Bladder microvascular endothelial cell (primary cell): ENCODE measurements at places on chromosomes 2 and 18. TPM values are rescaled to one million over a fixed set of nuclear protein-coding genes. Genes with fewer than 3 reads are reported as not detected.

FOXI3 gene
- total RNA-seq, result not detected in 2 replicates

CD28 gene
- under 0.01 TPM in 1 of 2 replicates, not detected in the other for total RNA-seq

GPATCH11 gene
- 4.0 and 7.7 TPM in 2 replicates for total RNA-seq

ASAP2 gene
- total RNA-seq, result 28.7 and 52.2 TPM in 2 replicates

ESPNL gene
- total RNA-seq, result not detected in 2 replicates

GALNT14 gene
- total RNA-seq, result 0.13 and 0.32 TPM in 2 replicates

TXNL4A gene
- 38.7 and 74.1 TPM in 2 replicates for total RNA-seq

NYAP2 gene
- total RNA-seq, result not detected in 2 replicates

POTEC gene
- total RNA-seq, result not detected in 2 replicates

SERPINB7 gene
- total RNA-seq, result 0.16 TPM in 1 of 2 replicates, not detected in the other

IL36G gene
- not detected in 2 replicates for total RNA-seq

SLC38A11 gene
- total RNA-seq, result not detected in 2 replicates

CRACDL gene
- 2.9 and 6.5 TPM in 2 replicates for total RNA-seq

ID2 gene
- 18.1 and 41.0 TPM in 2 replicates for total RNA-seq

KIF1A gene
- 0.44 TPM in 1 of 2 replicates, not detected in the other for total RNA-seq

MBP gene
- 0.97 and 3.8 TPM in 2 replicates for total RNA-seq

AQP12A gene
- total RNA-seq, result not detected in 2 replicates

OR6B3 gene
- not detected in 2 replicates for total RNA-seq

CCDC68 gene
- 0.49 and 0.63 TPM in 2 replicates for total RNA-seq

BOK gene
- total RNA-seq, result 34.8 and 102 TPM in 2 replicates

PDCD1 gene
- not detected in 2 replicates for total RNA-seq

DQX1 gene
- 0.16 TPM in 1 of 2 replicates, not detected in the other for total RNA-seq

CDH2 gene
- total RNA-seq, result 4.7 and 17.4 TPM in 2 replicates

RBKS gene
- 1.2 and 1.3 TPM in 2 replicates for total RNA-seq

GPR75 gene
- 0.65 and 3.5 TPM in 2 replicates for total RNA-seq

BCL11A gene
- under 0.01 and 1.1 TPM in 2 replicates for total RNA-seq

C2orf66 gene
- 0.06 TPM in 1 of 2 replicates, not detected in the other for total RNA-seq

ADRA2B gene
- total RNA-seq, result 0.06 TPM in 1 of 2 replicates, not detected in the other

CERKL gene
- total RNA-seq, result not detected in 2 replicates

LRP1B gene
- total RNA-seq, result under 0.01 and 0.06 TPM in 2 replicates

POMC gene
- 0.76 and 1.5 TPM in 2 replicates for total RNA-seq

WBP1 gene
- total RNA-seq, result 25.9 and 49.3 TPM in 2 replicates
